ENCODE measurements at places on chromosomes 2 and 18.
A peak's percentile ranks its signal among the peaks of the same experiment; 100 is the strongest.

- peak; percentile 56 for DNase-seq
Measured at GRCh38 chr2:100242891-100243619, 79.2 kb downstream of the LONRF2 start.

GRCh38 chr2:64212801-64213321 is 68.6 kb upstream of the PELI1 start:
- DNase-seq, result peak; percentile 97

GRCh38 chr2:101622210-101623030 is 75.1 kb upstream of the MAP4K4 start:
- no peak for DNase-seq

GRCh38 chr2:225814554-225814953 is 415.0 kb downstream of the NYAP2 start:
- no peak for DNase-seq

DNA sequence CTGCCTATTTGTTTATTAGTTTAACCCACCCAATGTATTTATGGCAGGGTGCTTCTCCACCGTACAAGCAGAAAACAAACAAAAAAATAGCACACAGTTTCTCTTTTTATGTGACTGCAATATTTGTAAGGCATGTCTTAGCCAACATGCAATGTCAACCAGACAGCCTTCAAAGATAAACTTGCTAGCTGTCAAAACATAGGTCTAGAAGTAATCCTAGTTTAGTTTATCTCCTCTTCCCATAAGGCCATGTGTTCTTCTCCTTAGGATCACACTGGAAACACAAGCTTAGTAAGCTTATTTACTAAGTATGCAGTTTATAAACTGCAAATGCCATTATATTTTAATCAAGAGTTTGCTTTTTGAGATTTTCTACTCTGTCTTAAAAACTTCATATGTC is 75.6 kb downstream of the LDAH start:
- DNase-seq, result peak; percentile 22

- DNase-seq, result no peak
Measured at GRCh38 chr2:239025951-239026461, 178.1 kb downstream of the TWIST2 start.

GRCh38 chr2:37862620-37863019 is 62.5 kb upstream of the RMDN2 start:
- no peak for DNase-seq

- no peak for DNase-seq
Measured at GRCh38 chr2:100953406-100954043, 48.6 kb upstream of the RPL31 start.

- DNase-seq, result no peak
Measured at GRCh38 chr2:69680001-69680675, 36.6 kb upstream of the AAK1 start.

GRCh38 chr2:71608034-71608433 is 154.7 kb downstream of the DYSF start:
- DNase-seq, result no peak

GRCh38 chr2:68230241-68231060 is 21.9 kb downstream of the PPP3R1 start:
- DNase-seq, result peak; percentile 62

Data from iris pigment epithelial cell (primary cell).